ENCODE measurements at places on chromosomes 7 and 10.

DNA sequence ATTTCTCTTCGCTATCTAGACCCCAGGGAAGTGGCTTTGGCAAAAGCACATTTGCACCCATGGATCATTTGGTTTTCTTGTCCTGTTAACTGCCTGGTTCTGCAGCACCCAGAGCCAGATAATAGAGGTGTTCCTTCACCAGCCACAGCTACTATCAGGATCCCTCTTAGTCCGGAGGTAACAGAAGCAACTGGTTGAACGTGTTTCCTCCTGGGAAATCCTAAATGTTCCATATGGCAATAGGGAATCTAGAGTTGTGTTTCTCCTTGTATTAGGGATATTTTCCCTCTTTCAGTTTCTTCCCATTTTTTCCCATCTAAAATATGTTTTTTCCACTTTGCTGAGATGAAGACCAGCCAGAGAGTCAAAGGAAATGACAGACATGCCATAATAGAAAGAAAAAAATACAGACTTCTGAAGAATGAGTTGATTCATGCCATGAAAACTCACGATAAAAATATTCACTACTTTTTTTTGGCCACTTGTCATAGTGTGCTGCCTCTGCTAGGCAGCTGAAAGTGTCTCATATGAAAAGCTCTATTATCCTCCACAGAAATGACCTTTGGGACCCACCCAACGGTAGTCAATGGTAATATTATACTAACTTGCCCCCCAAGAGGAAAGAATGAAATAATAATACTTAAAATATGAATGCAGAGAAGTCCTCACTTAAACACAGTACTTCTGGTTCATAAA, 472.8 kb downstream of the KCNMA1 start:
- no peak for DNase-seq

- DNase-seq, result no peak
Measured at GRCh38 chr7:150971242-150972022, 6.7 kb downstream of the KCNH2 start.

GRCh38 chr7:155300641-155301452, 3.2 kb downstream of the INSIG1 start:
- no peak for DNase-seq

DNA sequence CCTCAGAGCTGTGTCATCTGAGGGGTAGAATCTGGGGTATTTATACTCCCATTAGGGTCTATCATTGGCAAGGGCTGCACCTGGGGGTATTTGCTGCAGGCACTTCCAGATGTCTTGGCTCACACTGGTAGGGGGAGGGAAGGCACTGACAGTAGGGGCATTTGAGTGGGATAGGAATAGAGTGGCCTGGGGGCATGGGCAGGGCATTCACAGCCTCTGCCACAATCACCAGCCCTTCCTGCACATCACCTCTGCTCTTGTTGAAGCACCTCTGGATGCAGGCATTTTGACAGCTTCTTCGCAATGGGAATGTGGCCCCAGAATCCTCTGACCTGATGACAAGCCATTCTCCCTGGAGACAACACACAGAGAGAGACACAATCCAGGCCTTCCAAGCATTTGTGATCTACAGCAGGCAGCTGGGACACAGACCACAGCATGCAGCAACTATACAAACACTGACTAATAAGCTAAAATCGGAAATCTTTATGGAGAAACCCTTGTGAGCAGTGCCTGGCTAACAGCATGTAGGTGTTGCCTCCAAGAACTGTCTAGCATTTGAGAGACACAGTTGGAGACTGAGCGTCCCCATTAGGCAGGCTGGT, 178.5 kb downstream of the KCNMA1 start:
- no peak for DNase-seq

DNA sequence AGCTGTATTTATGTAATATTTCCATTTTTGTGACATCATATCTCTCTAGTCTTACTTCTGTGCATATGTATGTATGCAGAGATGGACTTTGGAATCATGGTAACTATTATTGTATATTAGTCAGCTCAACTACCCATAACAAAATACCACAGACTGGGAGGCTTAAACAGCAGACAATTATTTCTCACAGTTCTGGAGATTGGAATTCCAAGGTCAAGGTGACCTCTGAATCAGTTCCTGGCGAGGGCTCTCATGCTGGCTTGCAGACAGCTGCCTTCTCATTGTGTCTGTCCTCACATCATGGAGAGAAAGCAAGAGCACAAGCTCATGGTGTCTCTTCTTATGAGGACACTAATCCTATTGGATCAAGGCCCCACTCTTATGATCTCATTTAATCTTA, 79.1 kb downstream of the RAMP3 start:
- no peak for DNase-seq

GRCh38 chr7:34330308-34330707, 327.7 kb upstream of the NPSR1 start:
- no peak for DNase-seq

All from HEK293T (cell line).